ENCODE measurements at places on chromosomes 6 and 20.

GRCh38 chr6:138988469-138988834 lies 399 bp upstream of the REPS1 start:
- no peak for DNase-seq

GRCh38 chr6:42103753-42104094 lies 38.7 kb downstream of the C6orf132 start:
- no peak for DNase-seq

DNA sequence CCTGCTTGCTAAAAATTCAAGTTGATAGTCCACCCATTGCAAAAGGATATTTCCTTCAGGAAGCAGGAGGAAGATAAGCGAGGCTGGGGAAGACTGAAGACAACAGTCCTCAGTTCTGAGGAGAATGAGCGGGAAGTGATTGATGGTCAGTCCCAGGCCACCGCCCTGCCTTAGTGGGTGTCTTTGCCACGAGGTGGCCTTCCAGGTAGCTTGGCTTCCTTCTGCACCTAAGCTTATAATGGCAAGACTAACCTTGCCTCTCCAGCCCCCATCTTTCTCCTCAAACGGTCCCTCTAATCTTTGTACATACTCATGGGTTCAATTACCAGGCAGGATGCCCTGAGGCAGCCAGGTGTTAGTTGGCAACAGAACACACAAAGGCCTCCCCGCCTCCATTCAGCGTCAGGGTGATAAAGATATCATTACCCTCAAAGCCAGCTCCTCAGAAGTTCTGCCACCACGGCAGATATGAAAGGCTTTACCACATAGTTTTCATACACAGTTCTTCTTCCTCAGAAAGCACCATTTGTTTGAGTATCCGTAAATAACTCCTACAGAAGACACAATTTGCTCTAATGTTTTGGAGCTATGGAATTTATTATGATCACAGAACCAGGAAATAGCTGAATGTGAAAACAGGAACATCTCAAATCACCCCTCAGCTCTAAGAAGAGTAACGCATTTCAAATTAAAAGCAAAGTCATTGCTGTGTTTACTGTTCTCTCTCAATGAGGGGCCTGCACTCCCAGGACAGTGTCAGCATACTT lies 249.4 kb downstream of the ATXN1 start:
- no peak for DNase-seq

DNA sequence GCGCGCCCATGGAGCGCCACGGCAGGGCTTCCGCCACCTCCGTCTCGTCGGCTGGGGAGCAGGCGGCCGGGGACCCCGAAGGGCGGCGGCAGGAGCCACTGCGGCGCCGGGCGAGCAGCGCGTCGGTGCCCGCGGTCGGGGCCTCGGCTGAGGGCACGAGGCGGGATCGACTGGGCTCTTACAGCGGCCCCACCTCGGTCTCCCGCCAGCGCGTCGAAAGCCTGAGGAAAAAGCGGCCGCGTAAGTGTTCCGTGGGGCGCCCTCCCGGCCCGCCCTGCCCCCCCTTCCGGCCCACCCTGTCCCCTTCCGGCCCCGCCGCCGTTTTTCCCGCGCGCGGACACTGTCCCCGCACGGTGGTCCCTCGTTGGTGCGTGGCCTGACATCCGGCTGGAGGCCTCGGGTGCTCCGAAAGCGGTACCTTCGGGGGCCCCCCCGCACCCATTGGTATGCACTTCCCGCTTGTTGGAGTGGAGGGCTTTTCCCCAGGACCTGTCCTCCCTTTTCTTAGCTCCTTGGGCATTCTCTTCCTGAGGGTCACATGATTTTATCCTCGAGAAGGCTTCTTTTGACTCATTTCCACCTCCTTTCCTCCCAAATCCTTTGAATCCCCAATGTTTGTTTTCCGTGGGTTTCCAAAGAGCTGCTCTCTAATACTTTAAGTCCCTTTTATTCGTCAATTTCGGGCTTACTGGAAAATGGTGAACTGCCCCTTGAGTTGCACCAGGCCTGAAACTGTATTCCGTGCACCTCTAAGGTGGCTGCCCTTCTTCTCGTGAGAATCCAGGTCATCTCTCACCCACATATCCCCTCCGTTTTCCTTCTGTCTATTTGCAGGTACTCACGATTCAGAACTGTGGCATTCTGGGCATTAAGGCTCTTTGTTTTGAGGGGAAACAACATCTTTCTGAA lies 556 bp downstream of the PANK2 start:
- DNase-seq = peak; percentile 23

- DNase-seq = no peak
Observed at GRCh38 chr6:83216806-83217205, 23.6 kb downstream of the RWDD2A start.

DNA sequence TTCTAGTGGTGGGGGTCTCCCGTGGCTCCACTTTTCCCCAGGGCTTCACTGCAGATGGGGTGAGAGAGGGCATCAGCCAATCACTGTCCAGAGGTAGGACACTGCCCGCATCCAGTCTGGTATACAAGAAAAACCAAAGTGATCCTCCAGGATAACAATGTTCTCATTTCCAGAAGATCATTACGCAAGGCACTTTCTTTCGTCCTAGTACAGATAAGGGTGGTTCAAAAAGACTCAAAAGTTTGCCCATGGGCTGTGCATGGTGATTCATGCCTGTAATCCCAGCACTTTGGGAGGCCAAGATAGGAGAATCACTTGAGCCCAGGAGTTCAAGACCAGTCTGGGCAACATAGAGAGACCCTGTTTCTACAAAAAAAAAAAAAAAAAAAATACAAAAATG lies 16.4 kb downstream of the GMDS start:
- DNase-seq = no peak

DNA sequence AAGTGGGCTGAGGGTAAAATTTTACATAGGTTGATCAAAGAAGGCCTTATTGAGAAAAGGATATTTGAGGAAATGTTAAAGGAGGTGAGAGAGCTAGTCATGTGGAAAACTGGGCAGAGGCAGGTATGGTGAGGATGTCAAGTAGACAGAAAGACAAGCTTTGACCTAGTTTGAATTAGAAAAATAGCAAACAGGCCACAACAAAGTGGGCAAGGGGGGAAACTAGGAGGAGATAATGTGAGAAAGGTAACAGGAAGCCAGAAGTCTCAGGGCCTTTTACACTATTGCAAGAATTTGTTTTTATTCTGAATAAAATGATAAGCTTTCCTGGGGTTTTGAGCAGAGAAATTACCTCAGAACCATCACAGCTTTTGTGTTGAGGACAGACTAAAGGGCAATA lies 115.7 kb downstream of the RWDD2A start:
- DNase-seq = no peak

DNA sequence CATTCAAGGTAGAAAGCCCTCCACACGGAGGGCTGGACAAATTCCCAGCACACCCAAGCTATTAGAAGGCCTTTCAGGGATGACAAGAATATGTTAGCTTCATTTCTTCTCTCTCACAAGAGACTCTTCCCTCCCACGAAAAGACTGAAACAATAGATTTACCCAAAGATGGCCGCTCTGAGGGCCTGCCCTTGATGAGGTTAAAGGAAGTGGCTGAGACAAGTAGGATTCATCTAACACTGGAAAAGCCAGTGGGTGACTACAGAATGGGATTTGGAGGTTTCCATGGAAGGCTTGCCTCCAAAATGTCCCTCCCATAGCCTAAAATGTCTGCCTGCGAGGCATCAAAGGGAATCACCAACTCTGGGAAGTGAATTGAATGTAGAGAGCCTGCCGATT lies 277.6 kb downstream of the CLIC5 start:
- DNase-seq = no peak

- no peak for DNase-seq
Observed at GRCh38 chr6:111646034-111646433, 40.4 kb upstream of the TRAF3IP2 start.

GRCh38 chr6:62146954-62147853 lies 138.8 kb downstream of the KHDRBS2 start:
- no peak for DNase-seq

- DNase-seq = no peak
Observed at GRCh38 chr20:9235518-9235917, 166.6 kb downstream of the PLCB4 start.

GRCh38 chr20:2799688-2800520 lies 523 bp downstream of the CPXM1 start:
- DNase-seq = no peak

DNA sequence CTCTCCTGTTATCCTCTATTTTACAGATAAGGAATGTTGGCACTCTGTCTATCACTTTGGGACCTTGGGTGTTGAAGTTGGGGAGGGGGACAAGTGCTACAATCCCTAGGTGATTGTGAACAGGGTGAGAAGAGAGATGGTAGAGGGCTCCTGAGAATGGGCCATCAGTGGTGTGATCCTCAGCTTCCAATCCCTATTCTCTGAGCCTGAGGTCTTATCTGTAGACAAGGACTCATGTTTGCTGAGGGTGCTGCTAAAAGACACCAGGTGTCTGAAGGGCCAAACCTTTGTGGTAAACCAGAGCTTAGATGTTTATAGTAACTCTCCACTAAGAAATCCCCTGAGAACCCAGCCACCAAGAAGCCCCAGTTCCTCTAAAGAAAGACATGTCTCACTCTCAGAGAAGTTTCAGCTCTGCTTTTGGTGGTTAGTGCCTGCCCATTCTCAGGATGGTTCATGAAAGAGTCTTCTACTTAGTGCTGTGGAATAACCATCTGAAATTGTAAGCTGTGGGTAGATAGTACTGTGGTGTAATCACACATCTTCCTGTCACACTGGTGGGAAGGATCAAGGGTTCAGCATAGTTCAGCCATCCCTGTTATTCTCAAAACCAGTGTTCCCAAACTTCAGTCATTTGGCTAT lies 58.2 kb upstream of the IL20RA start:
- DNase-seq = no peak

- no peak for DNase-seq
Observed at GRCh38 chr6:115945812-115946211, 114.9 kb downstream of the FRK start.

DNA sequence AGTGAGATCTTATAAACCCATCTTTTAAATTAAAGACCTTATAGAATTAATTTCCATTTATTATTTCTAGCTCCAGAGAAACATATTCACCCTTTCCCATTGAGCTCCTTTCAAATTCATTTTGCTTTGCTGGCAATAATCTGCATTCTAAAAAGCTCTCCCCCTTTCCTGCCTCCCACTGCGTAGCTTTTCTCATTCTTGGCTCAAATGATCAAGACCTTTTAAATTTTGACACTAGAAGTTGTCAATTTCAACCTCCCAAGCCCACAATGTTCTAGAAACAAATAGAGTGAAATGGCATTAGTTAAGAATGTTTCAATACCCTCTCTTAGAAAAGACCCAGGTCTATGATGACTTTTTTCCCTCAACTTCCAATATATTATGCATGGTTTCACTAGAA lies 186.9 kb downstream of the AKAP7 start:
- DNase-seq = no peak

- no peak for DNase-seq
Observed at GRCh38 chr6:140319209-140319608, 944.8 kb upstream of the CITED2 start.

DNA sequence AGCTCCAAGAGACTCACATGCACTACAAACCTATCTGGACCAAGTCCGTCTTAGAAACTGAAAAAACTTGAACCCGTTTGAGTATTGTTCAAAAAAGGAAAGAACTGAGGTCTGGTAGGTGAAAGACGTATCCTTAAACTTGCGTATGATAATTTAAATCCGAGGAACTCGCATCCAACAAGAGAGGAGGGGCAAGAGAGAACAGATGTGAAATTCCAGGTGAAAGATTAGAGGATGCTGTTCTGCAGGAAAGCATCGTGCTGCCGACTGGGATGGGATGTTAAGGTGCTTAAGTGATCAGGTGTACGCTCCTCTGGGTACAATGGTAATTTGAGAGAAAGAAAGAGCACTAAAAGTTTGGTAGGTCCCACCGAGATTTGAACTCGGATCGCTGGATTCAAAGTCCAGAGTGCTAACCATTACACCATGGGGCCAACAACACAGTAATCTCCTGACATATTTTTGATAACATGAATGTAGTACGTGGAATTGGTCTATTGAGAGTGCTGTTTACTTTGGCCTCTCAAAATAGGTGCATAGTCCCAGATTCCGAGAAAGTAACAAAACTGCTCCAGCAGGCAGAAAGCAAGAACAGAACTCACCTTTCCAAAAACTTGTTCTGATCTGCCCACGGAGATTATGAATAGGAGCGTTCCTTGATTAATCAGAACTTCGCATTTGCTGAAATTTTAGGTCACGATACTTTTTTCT lies 53.5 kb upstream of the BTN3A2 start:
- DNase-seq = peak; percentile 66

DNA sequence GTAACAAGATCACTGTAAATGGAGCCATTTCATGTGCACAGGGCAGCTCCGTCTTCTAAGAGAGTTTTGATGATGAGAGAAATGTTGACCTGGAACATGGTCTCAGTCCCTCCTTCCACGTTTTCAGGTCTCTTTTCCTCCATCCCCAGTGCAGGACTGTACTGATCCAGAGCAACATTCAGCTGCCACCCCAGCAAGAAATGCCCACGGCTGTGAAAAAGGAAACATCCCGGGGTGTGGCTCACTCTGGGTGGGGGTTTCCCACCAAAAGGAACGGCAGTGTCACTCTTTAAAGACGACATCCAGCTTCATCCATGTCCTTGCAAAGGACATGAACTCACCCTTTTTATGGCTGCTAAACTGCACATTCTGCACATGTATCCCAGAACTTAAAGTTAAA lies 92.6 kb downstream of the ERMARD start:
- no peak for DNase-seq

GRCh38 chr6:14882394-14883026 lies 363.4 kb upstream of the JARID2 start:
- no peak for DNase-seq

DNA sequence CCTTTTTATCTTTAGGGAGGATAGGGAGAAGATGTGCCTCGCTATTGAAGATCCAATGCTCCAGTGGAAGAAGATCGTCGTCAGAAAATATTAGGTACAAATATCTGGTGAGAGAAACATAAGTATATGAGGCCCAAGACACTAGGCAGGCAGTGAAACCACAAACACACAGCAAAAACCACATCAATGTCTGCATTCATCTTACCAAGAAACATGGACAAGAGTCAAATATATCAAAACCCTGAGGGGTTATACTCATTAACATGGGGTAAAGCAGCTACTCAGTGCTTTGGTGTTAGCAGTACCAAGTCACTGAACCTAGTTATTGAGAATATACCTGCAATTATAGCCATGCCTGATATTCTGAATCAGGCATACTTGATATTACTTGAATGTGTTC lies 101.4 kb upstream of the FAM184A start:
- no peak for DNase-seq

- DNase-seq = no peak
Observed at GRCh38 chr20:51752343-51752951, 15.7 kb downstream of the ATP9A start.

- no peak for DNase-seq
Observed at GRCh38 chr6:1389369-1390132, at the start of gene FOXF2. Gene FOXF2, plus strand, starts transcription at chr6:1389576. Its CDS starts 372 bp downstream, at chr6:1389948.

DNA sequence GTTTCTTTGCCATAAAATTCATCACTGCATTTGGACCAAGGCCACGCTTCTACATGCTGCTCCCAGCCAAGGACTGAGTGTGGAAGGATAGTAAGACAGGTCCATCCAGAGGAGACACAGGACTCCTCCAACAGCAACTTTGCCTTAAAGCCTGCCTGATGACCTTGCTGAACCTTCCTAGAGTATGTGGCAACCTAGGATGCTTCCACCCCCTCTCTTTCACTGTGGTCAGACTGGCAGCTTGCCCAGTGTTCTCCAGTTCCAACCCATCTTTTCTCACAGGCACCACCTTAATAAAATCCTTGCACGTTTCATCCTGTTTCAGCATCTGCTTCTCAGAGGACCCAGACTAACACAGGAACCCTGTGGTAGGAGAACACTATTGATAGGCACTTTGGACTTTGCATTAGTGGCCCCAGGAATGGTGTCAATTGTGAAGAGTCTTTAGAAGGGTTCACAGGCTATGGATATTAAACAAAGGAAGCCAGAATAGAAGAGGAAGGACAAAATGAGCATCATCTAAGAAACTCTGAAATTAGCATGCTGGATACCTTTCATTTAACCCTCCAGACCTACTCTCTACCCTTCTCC lies 2.4 kb upstream of the PKHD1 start:
- no peak for DNase-seq
